Tibial nerve (tissue), 4 donors: ENCODE measurements at places on chromosomes 13 and 19. TPM values are rescaled to one million over a fixed set of nuclear protein-coding genes. Genes with fewer than 3 reads are reported as not detected.

The PRTN3 gene
- not detected for total RNA-seq

The ADAT3 gene
- total RNA-seq: 8.7 TPM

The ZNF682 gene
- total RNA-seq: 9.0 TPM

DNA sequence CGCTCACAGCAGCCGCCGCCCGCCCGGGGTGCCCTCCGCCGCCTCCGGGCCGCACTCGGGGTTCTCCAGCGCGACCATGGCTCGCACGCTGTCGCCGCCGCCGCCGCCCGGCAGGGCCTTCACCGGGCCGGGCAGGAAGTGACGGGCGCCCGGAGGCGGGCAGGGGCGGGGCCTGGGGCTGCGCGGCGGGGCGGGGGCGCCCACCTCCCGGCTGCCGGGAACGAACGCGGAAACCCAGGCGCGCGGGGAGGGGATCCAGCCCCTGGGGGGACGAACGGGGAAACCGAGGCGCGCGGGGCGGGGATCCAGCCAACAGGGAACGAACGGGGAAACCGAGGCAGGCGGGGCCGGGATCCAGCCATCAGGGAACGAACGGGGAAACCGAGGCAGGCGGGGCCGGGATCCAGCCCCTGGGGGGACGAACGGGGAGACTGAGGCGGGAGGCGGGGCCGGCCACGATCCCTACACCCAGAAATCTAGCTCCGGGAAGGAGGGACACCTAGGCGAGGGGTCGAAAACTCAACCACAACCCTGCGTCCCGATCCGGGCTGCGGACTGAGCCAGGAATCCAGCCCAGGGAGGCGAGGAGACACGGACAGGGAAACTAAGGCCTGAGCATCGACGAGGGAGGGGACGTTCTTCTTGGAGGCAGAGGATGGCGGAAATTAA is at the start of gene R3HDM4:
R3HDM4 (minus strand) TSS at position 140 of the 669 bp plus-strand sequence; CDS start at position 78, 62 bp downstream.
- peak; percentile 67 for DNase-seq
- H3K4me3 ChIP-seq: peak within 1 kb of the TSS; percentile 100
- H3K27ac ChIP-seq: peak within 1 kb of the TSS; percentile 97
- H3K36me3 ChIP-seq: no peaks in the 10 kb centered on the region
- no peaks in the 10 kb centered on the region for H3K27me3 ChIP-seq

DNA sequence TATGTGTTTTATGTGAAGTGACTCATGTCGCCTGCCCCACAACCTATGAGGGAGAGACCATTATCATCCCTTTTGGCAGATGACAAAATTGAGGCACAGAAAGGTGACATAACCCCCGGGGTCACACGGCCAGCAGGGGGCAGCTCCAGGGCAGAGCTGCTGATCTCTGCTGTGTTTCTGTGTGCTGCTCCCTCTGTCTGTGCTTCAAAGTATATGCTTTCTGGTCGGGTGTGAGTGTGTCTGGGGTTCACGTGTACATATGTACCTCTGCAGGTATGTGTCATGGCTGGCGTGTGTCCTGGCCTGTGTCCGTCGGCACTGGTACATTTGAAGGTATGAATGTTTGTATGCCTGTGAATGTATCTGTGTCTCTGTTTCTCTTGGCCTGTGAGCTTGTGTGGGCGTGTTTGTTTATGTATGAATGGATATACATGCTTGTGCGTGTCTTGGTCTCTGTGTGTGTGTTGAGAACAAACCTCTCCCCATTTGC is 7.1 kb downstream of the LIPE start:
- H3K27ac ChIP-seq: no peak overlapping the region
- no peak overlapping the region for H3K4me3 ChIP-seq
- H3K36me3 ChIP-seq: no peaks in the 10 kb centered on the region
- peaks cover 40% of the 10 kb centered on the region for H3K4me1 ChIP-seq

DNA sequence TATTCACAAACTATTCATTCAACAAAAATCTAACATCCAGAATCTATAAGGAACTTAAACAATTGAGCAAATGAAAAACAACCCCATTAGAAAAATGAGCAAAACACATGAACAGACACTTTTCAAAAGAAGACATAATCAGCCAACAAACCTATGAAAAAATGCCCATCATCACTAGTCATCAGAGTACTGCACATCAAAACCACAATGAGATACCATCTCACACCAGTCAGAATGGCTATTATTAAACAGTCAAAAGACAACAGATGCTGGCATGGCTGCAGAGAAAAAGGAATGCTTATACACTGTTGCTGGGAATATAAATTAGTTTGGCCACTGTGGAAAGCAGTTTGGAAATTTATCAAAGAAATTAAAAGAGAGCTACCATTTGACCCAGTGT is 487.6 kb downstream of the GPC6 start:
- H3K4me3 ChIP-seq: no peak overlapping the region
- DNase-seq: no peak
- H3K27me3 ChIP-seq: no peaks in the 10 kb centered on the region
- H3K36me3 ChIP-seq: no peaks in the 10 kb centered on the region
- no peaks in the 10 kb centered on the region for H3K4me1 ChIP-seq

- H3K36me3 ChIP-seq: no peaks in the 10 kb centered on the region
- no peak overlapping the region for H3K27ac ChIP-seq
- DNase-seq: no peak
- peaks cover 3% of the 10 kb centered on the region for H3K27me3 ChIP-seq
Measured at GRCh38 chr13:36666477-36667229, 7.2 kb upstream of the SERTM1 start.

- no peaks in the 10 kb centered on the region for H3K36me3 ChIP-seq
- DNase-seq: no peak
- no peak overlapping the region for H3K27ac ChIP-seq
- H3K27me3 ChIP-seq: peaks cover 8% of the 10 kb centered on the region
- no peak overlapping the region for H3K4me3 ChIP-seq
Measured at GRCh38 chr19:39878398-39878797, 32.2 kb upstream of the FBL start.

DNA sequence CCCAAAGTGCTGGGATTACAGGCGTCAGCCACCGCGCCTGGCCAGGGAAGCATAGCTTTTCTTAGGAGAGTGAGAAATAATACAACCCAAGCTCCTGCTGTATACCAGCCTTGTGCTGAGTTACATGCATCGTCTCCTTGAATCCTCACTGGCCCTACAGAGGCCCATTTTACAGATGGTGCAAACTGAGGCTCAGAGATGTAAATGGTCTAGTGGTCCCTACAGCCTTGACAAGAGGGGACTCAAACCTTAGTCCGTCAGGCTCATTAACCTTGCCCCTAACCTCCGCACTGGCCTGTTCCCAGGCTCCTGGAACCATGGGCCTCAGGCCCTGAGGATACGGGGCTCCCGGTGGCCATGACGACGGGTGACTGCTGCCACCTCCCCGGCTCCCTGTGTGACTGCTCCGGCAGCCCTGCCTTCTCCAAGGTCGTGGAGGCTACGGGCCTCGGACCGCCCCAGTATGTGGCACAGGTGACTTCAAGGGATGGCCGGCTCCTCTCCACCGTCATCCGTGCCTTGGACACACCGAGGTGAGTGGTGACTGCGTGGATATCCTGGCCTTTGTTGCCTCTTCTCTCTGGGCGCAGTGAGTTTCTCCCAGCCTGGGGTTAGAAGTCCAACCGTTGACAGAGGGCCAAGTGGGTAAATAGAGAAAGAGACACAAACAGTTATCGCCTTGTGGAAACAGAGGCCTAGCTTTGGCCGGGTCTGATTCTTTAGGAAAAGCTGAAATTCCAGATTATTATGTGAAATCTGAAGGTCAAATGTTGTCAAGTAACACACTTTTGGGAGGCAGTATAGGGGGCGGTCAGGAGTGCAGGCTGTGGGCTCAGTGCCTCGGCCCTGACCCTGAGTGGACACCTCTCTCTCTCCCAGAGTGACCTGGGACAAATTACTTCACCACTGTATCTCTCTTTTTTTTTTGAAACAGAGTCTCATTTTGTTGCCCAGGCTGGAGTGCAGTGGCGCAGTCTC is 8.7 kb downstream of the MARCHF2 start:
- no peak overlapping the region for H3K4me3 ChIP-seq
- DNase-seq: no peak
